ENCODE measurements at places on chromosomes 3 and 15.

DNA sequence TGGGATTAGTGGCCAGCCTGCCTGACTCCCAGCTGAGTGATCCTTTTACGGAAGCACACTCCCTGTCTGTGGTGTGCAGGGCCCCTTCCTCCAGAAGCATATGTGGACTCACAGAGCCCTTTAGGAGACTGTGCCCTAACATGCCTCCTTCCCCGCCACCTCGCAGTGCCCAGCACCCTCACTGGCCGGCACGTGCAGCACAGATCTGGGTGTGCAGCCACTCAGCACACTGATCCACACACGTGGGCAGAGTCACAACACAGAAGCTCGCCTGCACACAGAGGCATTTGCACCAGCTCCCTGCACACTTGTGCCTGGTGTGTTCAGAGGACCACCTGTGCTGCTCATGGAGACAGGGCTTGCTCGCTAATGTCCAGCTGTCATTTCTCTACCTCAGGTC, 23.6 kb upstream of the CSPG4 start:
- DNase-seq = no peak

DNA sequence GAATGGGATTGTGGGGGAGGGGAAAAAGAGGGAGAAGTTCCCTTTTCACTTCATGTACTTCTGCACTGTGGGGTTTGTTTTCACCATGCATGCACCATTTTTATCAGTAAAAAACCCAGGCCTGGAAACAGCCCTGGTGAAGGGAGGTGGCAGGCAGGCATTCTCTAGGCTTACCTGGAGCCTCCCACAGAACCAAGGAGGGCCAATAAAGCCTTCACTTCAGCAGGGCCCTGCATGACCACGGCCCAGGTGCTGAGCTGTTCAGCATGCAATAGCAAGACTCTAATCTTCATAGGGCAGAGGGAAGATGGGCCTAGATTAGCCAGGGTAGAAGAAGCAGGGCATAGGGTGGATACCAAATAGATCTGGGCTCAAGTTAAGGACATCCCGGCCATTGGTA, 49.6 kb downstream of the SCN5A start:
- no peak for DNase-seq

DNA sequence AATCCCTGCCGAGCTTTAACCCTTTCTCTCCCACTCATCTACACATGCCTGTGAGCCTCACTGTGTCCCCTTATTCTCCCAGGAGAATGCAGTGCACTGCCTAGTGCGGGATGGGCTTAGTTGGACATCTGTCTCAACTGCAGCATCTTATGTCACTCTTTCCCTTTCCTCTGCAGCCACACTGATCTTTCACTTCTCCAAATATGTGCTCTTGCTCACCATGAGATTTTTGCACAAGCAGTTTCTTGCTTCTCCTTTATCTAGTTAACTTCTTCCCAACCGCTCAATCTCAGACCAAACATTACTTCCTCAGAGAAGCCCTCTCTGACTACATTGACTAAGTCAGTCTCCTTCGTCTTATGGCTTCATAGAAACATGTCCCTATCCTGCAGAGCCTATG, 292.3 kb downstream of the KBTBD8 start:
- DNase-seq = no peak

- no peak for DNase-seq
Observed at GRCh38 chr15:68543165-68544008, 35.4 kb upstream of the CORO2B start.

GRCh38 chr15:36960179-36960946, 140.0 kb downstream of the MEIS2 start:
- no peak for DNase-seq
